ENCODE measurements at places on chromosomes 16 and 17. TPM values are rescaled to one million over a fixed set of nuclear protein-coding genes. Genes with fewer than 3 reads are reported as not detected.

DNA sequence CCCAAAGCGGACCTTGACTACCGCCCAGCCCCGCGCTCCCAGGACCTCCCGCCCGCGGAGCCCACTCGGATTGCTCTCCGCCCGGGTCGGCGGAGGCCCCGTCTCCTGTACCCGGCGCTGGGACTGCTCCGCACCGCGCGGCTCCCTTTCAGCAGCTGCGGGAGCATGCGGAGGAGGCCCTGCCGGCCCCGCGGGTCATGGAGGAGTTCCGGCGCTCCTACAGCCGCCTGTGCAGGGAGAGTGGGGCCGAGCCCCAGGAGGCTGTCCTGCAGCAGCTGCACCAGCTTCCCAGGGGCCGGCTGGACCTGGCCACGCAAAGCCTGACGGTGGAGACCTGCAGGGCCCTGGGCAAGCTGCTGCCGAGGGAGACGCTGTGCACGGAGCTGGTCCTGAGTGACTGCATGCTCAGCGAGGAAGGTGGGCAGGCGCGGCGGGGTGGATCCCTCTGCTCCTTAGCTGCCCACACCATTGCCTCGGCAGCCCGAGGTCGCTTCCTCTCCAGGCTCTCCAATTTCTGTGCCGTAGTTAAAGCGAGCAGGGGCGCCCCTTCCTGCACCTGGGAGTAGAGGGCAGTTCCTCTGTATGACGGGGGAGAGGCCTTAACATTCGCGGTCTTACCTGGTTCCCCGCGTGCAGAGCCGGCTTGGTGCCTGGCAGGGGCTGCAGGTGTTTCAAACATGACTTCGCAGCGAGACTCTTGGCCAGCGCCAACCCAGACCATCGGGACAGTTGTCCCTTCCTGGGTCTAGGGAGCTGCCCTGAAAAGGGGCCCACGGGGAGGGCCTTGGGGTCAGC is 539 bp downstream of the LRRC45 start:
- no peak for DNase-seq
- H3K27ac ChIP-seq, result no peak overlapping the region
- H3K4me1 ChIP-seq, result peaks cover 22% of the 10 kb centered on the region
- peak overlapping the region; percentile 77 for H3K4me3 ChIP-seq

- peaks cover 35% of the 10 kb centered on the region for H3K4me1 ChIP-seq
- H3K36me3 ChIP-seq, result peaks cover 4% of the 10 kb centered on the region
- H3K27me3 ChIP-seq, result no peaks in the 10 kb centered on the region
- no peak for DNase-seq
- no peak overlapping the region for H3K27ac ChIP-seq
Measured at GRCh38 chr16:23509782-23510163, 521 bp downstream of the GGA2 start.

DNA sequence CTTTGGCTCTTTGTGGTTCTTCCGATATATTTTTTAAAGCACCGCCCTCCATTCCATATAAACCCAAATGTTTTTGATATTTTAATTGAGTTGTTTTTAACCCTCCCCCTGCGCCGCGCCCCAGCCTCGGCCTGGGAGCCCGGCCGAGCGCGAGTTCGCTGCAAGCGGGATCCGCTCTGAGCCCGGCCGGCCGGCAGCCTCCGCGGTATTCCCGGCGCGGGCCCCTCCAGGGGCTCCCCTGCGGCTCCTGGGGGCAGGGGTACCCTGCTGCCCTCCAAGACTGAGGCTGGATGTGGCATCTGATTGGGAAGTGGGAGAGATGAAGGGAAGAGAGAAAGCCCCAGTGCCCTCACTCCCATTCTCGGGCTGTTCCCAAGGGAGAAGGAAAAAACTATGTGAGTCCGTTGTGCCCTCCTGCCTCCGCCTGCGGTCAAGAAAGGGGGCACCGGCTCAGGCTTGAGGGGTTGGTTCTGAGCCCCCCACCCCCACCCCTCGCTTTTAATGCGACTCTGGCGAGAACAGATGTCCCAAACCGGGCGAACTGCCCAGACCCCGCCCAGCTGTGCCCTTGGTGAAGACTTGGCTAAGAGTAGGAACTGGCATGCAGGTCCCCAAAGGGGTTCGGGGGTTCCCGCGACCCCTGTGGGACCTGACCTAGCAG is 8.6 kb downstream of the NEUROD2 start:
- peaks cover 17% of the 10 kb centered on the region for H3K4me1 ChIP-seq
- H3K27me3 ChIP-seq, result peaks cover 91% of the 10 kb centered on the region
- no peak overlapping the region for H3K27ac ChIP-seq
- peaks cover 3% of the 10 kb centered on the region for H3K36me3 ChIP-seq

GRCh38 chr16:10791048-10791447 is 27.5 kb downstream of the TVP23A start:
- H3K27me3 ChIP-seq, result peaks cover 7% of the 10 kb centered on the region
- H3K4me3 ChIP-seq, result no peak overlapping the region
- no peaks in the 10 kb centered on the region for H3K4me1 ChIP-seq
- no peak overlapping the region for H3K27ac ChIP-seq
- H3K36me3 ChIP-seq, result no peaks in the 10 kb centered on the region
- DNase-seq, result no peak

DNA sequence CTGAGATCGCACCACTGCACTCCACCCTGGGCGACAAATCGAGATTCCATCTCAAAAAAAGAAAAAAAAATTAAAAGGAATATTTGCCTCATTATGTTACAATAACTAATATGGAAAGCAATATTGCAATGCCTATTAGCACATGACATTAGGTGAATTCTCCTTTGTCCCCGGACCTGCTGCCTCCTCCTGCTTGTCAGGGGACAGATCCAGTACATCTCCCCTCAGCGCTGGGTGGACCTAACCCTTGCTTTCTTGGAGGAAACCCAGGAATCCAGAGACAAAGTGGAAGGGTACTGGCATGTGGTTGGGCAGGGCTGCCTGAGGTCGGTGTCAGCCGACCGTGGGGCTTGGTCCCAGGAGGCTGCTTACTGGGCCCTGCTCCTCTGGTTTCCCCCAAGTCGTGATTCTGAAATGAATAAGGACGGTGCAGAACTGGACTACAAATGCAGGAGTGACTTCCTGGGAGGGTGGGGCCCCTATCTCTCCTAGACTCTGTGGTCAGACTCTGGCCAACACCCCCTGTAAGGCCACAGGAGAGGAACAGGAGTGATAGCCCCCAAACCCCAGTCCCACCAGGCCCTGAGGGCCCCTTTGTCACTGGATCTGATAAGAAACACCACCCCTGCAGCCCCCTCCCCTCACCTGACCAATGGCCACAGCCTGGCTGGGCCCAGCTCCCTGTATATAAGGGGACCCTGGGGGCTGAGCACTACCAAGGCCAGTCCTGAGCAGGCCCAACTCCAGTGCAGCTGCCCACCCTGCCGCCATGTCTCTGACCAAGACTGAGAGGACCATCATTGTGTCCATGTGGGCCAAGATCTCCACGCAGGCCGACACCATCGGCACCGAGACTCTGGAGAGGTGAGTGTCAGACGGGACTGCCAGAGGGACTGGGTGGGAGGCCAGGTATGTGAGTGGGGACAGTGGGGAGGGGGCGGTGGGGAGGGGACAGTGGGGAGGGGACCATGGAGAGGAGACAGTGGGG is at the start of gene HBZ:
Gene HBZ (plus strand): TSS at position 504 of the 988 bp plus-strand sequence. CDS start 266 bp downstream, at position 770.
- H3K36me3 ChIP-seq, result no peaks in the 10 kb centered on the region
- H3K4me3 ChIP-seq, result no peak within 1 kb of the TSS
- no peak for DNase-seq
- no peak within 1 kb of the TSS for H3K27ac ChIP-seq
- H3K27me3 ChIP-seq, result peaks cover 10% of the 10 kb centered on the region
- peaks cover 21% of the 10 kb centered on the region for H3K4me1 ChIP-seq

GRCh38 chr16:81241706-81242105 is 3.2 kb downstream of the BCO1 start:
- no peak overlapping the region for H3K4me3 ChIP-seq
- H3K27me3 ChIP-seq, result peaks cover 9% of the 10 kb centered on the region
- no peak overlapping the region for H3K27ac ChIP-seq
- no peak for DNase-seq
- peaks cover 13% of the 10 kb centered on the region for H3K4me1 ChIP-seq

DNA sequence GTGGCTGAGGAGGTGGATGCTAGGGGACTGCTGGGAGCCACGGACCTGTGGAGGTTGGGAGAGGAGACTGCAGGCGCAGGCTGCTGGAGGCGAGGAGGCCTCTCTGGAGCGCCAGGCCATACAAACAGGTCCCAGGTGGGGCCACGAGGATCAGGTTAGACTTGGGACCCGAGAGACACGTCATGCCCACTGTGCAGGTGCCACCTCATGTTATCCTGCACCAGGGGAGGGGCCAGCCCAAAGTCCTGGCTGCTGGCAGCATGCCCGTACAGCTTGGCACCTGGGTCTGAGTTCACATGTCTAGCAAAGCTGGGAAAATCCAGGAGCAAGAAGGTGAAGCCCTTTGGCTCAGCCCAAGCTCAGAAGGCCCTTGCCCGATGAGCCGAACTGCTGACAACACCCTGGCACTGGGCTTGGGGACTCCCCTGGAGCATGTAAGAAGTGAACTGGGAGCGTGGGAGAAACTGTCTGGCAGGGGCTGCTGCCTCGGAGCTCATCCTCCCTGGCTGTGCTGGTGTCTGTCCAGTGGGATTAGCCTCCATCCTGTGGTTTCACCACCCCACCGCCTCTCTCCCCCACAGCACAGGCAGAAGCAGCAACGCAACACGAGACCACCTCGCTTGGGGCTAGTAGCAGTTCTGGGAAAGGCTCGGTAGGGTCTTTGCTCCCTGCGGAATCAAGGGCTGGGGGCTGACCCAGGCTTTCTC is 5.3 kb downstream of the ARHGDIA start:
- peak overlapping the region; percentile 66 for H3K27ac ChIP-seq
- no peak overlapping the region for H3K4me3 ChIP-seq
- DNase-seq, result no peak
- H3K4me1 ChIP-seq, result peaks cover 49% of the 10 kb centered on the region
- no peaks in the 10 kb centered on the region for H3K27me3 ChIP-seq

DNA sequence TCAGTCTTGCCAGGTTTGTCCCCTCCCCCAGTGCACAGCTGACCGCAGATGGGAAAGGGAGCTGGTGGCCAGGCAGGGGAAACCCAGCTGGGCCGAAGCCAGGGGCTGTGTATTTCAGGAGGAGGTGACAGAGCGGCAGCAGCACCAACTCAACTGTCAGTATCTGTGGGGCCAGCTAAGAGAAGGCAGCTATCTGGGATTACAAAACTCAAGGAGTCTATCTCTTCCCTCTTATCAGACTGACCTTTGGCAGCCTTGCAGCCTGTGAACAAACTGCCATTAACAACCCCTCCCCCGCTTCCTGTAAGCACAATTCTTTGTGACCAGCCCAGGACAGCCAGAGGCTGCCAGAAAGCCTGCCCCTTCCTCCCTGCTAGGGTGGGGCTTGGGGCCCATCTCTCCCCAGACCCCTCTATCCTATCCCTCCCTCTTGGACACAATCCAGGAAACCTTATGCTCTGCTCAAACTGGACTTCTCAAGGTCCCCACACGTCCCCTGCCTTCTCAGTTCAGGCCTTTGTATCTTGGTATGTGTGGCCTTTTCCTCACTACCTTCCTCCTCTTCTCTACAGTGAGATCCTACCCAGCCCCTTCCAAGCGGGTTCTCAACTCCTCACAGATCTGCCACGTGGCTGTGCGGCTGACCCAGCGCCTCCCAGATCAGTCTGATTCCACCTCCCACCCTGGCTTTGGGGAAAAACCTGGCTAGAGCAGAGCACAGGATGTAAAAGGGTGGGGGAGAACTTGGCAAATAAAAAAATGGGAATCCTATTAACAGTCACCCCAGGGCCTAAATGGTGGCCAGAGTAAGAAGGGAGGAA is 10.5 kb downstream of the ST3GAL2 start:
- peak overlapping the region; percentile 49 for H3K4me3 ChIP-seq
- H3K27me3 ChIP-seq, result no peaks in the 10 kb centered on the region
- H3K4me1 ChIP-seq, result peaks cover 61% of the 10 kb centered on the region
- DNase-seq, result peak; percentile 91

DNA sequence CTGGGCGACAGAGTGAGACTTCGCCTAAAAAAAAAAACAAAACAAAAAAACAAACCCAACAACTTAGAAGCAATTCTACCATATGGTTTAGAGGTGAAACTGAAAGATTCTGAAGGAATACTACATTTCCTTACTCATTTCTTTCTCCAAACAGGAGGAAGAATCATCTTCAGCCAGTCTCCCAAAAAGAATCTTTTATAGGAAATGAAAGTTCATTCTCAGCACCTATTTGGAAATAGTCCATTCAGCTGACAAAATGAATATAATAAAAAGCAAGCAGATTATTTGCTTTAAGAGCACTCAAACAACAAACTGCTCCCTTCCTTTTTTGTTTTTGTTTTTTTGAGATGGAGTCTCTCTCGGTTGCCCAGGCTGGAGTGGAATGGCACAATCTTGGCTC is 17.7 kb downstream of the GRB2 start:
- no peak overlapping the region for H3K27ac ChIP-seq
- DNase-seq, result no peak
- H3K4me1 ChIP-seq, result peaks cover 32% of the 10 kb centered on the region
- no peaks in the 10 kb centered on the region for H3K27me3 ChIP-seq
- H3K36me3 ChIP-seq, result peaks cover 4% of the 10 kb centered on the region

- H3K4me1 ChIP-seq, result no peaks in the 10 kb centered on the region
- H3K36me3 ChIP-seq, result no peaks in the 10 kb centered on the region
- no peak overlapping the region for H3K27ac ChIP-seq
- DNase-seq, result no peak
- H3K27me3 ChIP-seq, result peaks cover 9% of the 10 kb centered on the region
Measured at GRCh38 chr16:10787304-10787703, 31.3 kb downstream of the TVP23A start.

GRCh38 chr16:53372992-53373871 is 61.0 kb upstream of the RBL2 start:
- H3K27ac ChIP-seq, result no peak overlapping the region
- H3K4me1 ChIP-seq, result no peaks in the 10 kb centered on the region
- H3K4me3 ChIP-seq, result no peak overlapping the region
- peaks cover 18% of the 10 kb centered on the region for H3K27me3 ChIP-seq

- H3K4me3 ChIP-seq, result peak overlapping the region; percentile 37
- peaks cover 48% of the 10 kb centered on the region for H3K4me1 ChIP-seq
- H3K27ac ChIP-seq, result no peak overlapping the region
Measured at GRCh38 chr17:36933512-36934143, 3.6 kb upstream of the LHX1 start.

DNA sequence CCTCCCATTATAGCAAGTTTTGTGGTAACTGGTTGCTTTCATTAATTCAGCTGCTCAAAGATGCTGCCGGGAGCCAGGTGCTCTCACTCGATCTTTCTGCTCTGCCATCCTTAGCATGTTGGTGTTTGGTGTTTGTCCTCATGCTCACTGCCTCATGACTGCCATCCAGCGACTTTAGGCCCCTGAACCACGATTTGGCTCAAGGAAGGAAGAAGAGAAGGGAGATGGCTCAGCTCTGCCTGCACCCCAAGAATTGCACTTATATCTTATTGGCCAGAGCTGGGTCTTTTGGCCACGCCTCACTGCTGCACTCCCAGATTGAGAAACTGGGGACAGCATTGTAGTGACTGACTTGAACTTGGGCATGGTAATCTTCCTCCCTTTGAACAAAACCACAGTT is 52.7 kb downstream of the ARSG start:
- no peaks in the 10 kb centered on the region for H3K36me3 ChIP-seq
- no peaks in the 10 kb centered on the region for H3K27me3 ChIP-seq
- no peak overlapping the region for H3K4me3 ChIP-seq
- no peak overlapping the region for H3K27ac ChIP-seq

- peaks cover 2% of the 10 kb centered on the region for H3K36me3 ChIP-seq
- H3K27ac ChIP-seq, result peak overlapping the region; percentile 96
- peaks cover 21% of the 10 kb centered on the region for H3K4me1 ChIP-seq
- H3K27me3 ChIP-seq, result no peaks in the 10 kb centered on the region
- H3K4me3 ChIP-seq, result peak overlapping the region; percentile 90
Measured at GRCh38 chr16:2531696-2532493, 687 bp upstream of the CEMP1 start.

Gene KRT20
- total RNA-seq, result not detected

- H3K36me3 ChIP-seq, result no peaks in the 10 kb centered on the region
- H3K4me3 ChIP-seq, result no peak overlapping the region
- H3K4me1 ChIP-seq, result peaks cover 52% of the 10 kb centered on the region
- H3K27me3 ChIP-seq, result no peaks in the 10 kb centered on the region
- H3K27ac ChIP-seq, result no peak overlapping the region
- no peak for DNase-seq
Measured at GRCh38 chr16:67464565-67464964, 16.4 kb downstream of the ATP6V0D1 start.

Gene SLC5A10
- total RNA-seq, result not detected
